ENCODE measurements at places on chromosomes 16 and 17. TPM values are rescaled to one million over a fixed set of nuclear protein-coding genes. Genes with fewer than 3 reads are reported as not detected.

Gene GSG1L2
- not detected for total RNA-seq

Gene RBFOX1
- total RNA-seq = not detected

Gene TBC1D26
- not detected for total RNA-seq

Gene ABCA3
- total RNA-seq = 0.39 TPM

Gene C17orf78
- not detected for total RNA-seq

Gene TBC1D3G
- not detected for total RNA-seq

Gene PHLPP2
- 8.1 TPM for total RNA-seq

Gene GNGT2
- total RNA-seq = not detected

Gene TRPV3
- total RNA-seq = 1.1 TPM

Gene CCDC78
- 3.7 TPM for total RNA-seq

Gene MIEN1
- 12.1 TPM for total RNA-seq

Gene RGS11
- total RNA-seq = 2.6 TPM

Gene ABR
- 99.7 TPM for total RNA-seq

Gene ASGR1
- total RNA-seq = 0.39 TPM

Gene SLC6A2
- not detected for total RNA-seq

Gene TNFRSF13B
- not detected for total RNA-seq

Gene MGAT5B
- 0.37 TPM for total RNA-seq

Gene GPR142
- not detected for total RNA-seq

Gene ASPSCR1
- total RNA-seq = 25.8 TPM

Gene CBFA2T3
- total RNA-seq = not detected

Gene GFAP
- total RNA-seq = not detected

Gene ZFPM1
- total RNA-seq = 2.2 TPM

Gene CASKIN2
- total RNA-seq = 7.2 TPM

Gene ST6GALNAC1
- total RNA-seq = not detected

Gene RHBDL3
- under 0.01 TPM for total RNA-seq

Gene NPIPA3
- total RNA-seq = not detected

Gene CNTNAP4
- total RNA-seq = under 0.01 TPM

Gene CHMP6
- total RNA-seq = 15.1 TPM

Gene SOST
- not detected for total RNA-seq

Gene GDPD1
- 0.37 TPM for total RNA-seq

Gene TBC1D3B
- 0.37 TPM for total RNA-seq

Gene KRT17
- 1.2 TPM for total RNA-seq

All from subcutaneous preadipocyte (primary cell).